Stimulated activated CD8-positive, alpha-beta memory T cell treated with anti-CD3 and anti-CD28 coated beads, Interleukin-4, amount 100 ng/mL, for 48 hours (primary cell): ENCODE measurements at places on chromosomes 1 and 21.
A peak's percentile ranks its signal among the peaks of the same experiment; 100 is the strongest.

DNA sequence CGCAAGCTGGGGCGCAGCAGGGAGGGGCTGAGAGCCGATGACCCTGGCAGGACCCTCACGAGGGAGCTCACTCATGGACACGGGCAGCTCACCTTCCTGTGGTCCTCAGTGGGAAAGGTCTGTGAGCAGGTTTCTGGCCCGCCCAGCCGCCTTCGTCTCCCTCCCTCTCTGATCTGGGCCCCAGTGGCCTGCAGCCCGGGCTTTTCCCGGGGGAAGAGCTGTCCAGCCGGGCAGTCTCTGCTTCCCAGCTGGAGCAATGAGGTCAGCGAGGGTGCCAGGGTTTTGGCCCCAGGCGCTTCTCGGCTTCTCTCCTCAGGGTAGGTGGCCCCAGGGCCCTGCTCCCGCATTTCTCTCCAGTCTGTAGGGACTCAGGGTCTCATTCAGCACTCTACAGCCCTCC is 22.2 kb upstream of the ARHGEF16 start:
- DNase-seq: no peak

GRCh38 chr1:241799416-241799815 is 48.6 kb upstream of the EXO1 start:
- no peak for DNase-seq

DNA sequence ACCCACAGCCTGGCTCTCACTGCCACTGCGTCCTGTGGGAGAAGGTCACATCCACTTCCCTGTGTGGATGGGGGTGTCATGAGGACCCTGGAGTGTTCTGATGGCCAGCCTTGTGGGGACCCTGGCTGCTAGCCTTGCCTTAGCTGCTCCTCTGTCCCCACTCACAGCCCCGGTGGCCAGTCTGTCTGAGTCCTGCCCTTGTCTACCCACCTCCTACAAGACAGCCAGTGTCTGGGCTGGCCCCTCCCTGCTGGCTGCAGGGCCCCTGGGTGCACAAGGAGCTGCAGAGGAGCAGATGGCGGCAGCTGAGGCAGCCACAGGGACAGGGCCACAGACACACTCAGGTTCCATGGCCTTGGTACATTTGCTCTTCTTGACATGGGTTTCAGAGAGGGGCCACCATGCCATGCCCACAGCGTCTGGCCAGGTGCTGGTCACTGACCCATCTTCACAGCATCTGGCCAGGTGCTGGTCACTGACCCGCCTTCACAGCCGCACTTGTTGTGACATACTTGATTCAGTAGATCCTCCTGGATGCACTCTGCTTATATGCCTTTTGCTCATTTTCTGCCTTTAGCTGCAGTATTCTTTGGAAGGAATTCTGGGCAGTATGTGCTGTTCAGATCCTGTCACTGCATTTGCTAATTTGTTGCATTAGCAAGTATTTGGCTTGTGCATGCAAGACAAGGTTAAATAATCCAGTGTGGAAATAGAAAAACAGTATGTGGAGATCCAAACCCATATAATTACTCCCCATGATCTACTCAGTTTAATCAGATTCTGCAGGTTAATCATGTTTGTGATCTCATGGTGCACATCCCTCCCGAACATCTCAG is 157.8 kb downstream of the PCBP3 start:
- no peak for DNase-seq

DNA sequence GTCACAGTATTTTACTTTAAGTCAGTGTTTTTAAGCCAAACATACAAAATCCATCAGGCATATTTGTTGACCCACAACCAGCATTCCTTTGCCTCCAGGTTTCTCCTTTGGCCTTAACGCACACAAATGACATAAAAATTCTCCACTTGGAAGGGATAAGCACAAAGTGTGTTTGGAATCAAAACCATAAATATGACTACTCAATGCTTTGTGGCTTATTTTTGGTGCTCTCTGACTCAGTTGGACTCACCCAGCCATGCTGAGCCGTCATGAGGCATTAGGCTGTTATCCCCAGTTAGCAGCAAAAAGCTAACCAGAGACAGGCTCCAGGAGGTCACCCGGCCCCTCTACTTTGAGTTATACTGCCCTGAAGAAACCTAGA is 948 bp downstream of the PRUNE1 start:
- no peak for DNase-seq

GRCh38 chr1:163863731-163864130 is 542.0 kb downstream of the NUF2 start:
- no peak for DNase-seq

GRCh38 chr1:87296206-87296605 is 32.5 kb upstream of the LMO4 start:
- no peak for DNase-seq

DNA sequence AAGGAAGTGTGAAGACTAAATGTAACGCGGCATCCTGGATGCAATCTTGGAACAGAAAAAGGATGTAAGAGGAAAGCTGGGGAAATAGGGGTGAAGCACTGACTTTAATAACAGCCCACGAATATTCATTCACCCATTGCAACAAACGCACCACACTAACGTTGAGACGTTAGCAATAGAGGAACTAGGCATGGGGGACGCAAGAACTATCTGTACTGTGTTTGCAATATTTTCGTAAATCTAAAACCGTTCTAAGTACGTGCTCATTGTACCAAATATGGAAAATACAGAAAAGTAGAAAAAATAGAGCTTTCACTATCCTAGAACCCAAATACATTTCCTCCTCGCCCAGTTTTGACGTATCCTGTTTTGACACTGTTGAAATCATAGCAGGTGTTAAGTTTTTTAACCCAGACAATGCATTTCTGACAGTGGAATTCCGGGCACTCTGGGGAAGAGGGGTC is 3.9 kb downstream of the LAPTM5 start:
- no peak for DNase-seq

DNA sequence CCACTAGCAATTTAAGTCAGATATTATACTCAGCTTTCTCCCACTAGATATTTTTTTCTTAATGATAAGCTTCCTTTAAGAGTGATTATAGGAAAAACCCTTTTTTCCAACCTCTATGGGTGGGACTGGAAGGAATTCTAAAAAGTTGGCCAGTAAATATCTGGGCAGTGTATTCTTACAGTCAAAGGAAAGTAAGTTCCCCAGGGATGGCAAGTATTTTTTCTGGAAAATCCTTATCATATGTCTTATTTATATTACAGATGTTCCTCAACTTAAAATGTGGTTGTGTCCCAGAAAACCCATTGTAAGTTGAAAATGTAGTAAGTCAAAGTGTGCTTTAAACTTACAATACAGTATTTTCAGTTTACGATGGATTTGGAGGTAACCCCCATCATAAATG is 29.2 kb downstream of the CMPK1 start:
- DNase-seq: no peak

- no peak for DNase-seq
Observed at GRCh38 chr1:45979778-45980176, 152.7 kb downstream of the PIK3R3 start.

DNA sequence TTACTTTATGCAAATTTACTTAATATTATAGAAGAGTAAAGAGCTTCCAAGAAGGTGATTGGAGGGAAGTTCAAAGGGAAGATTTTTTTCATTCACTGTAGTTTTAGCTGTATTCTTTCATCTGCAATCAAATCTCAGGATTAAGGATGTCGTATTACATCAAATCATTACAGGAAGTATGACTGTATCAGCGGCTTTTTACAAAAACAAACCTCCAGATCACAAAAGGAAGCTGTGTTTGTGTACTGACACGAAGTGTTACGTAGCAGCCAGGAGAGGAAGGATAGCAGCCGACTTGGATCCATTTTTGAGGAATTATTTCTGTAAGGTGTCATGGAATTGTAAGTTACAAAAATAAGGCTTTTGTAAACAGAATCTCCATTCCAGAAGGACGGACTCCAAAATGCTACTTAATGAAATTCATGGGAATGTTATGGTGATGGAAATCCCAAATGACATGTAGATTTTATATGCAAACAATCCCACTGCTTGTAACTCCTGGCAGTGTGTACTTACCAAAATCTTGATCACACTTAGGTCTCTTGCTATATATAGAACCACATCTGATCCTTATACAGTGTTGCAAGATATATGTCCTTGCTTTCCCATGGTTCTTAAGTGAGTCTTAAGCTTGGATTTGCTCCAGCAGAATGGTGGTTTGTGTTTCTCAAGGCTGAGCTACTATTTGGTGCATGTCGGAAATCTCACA is 49.8 kb downstream of the KCNJ15 start:
- DNase-seq: no peak

- no peak for DNase-seq
Observed at GRCh38 chr1:11316701-11317100, 43.7 kb downstream of the UBIAD1 start.

DNA sequence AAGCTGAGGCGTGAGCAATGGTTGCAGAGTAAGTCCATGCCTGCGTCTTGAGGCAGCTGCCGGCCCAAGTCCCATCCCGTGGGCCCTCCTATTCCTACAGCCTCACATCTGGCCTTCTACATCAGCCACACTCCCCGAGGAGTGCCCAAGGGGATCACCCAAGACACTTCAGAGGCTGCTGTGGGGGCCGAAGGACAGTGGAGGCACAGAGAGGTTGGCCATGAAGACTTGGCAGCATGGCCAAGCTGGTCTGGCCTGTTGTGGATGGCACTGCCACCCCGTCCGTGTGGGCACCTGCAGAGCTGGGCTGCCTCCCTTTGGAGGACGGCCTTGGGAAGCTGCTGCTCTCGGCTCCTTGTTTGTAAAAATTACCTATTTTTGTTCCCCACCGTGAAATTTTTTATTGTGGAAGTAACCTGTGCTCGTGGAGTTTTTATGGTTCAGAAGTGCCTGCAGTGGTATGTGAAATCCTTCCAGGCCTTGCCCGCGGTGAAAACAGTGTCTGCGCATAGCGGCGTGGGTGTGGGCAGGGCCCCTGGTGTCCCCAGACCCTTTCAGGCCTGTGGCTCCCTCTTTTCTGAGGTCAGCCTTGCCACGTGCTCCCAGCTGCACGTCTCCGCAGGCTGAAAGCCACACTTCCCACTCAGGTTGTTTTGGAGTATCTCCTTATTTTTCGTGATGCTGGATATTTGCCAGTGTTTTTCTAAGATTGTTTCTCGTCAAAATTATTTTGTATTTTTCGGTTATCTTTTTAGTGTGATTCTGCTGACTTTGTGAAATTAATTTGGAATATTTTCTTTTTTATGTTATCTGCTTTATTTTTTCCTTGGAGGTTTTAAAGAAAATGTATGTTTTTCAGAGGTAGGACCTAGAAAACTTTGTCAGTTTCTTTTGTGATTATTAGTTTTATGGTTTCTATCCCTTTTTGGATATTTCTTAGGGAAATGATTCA is 20.6 kb downstream of the SLX9 start:
- no peak for DNase-seq

- DNase-seq: no peak
Observed at GRCh38 chr21:30257773-30258172, 25.0 kb downstream of the KRTAP24-1 start.

DNA sequence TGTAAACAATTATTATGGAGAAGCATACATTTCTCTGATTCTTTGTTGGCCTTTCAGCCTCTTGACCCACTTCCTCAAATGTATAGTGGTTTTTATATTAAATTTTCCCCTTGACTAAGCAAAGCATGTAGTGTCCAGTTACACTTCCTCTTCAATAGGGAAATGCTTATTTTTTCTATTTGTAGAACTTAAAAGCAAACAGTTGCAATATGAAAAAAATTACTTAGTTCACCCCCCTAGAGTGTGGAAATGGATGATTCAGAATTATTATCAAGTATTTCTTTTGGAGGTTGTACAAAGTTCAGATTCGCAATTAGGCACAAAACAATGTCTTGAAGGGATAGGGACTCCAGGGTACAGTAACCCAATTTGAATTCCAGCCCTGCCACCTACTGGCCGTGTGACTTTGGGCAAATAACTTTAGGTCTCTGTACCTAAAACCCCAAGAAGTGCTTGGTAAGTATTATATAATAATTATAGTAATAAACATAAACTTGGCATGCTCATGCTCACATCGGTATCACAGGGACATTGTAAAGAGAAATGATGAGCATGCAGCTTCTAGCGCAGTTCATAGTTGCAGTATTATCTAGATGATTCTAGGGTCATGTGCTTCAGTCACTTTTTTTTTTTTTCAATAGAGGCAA is 28.6 kb upstream of the IFNGR2 start:
- peak; percentile 68 for DNase-seq

DNA sequence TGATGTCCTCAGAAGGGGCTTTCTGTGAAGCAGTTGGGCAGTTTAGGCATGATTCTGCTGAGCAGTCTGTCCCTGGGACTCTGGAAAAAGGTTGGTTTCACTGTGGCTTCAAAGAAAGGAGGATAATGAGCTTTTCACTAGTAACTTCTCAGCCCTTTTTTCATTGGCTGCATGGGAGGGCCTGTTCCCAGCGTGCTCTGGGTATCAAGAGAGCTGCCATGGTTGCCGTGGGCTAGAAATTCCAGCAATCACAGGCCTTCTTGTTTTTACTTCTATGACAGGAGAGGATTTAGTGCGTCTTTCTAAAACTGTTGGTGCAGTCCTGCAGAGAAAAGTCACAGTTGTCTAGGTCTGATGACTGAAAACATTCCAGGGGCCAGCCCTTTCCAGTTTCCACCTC is 7.2 kb downstream of the SZRD1 start:
- no peak for DNase-seq

DNA sequence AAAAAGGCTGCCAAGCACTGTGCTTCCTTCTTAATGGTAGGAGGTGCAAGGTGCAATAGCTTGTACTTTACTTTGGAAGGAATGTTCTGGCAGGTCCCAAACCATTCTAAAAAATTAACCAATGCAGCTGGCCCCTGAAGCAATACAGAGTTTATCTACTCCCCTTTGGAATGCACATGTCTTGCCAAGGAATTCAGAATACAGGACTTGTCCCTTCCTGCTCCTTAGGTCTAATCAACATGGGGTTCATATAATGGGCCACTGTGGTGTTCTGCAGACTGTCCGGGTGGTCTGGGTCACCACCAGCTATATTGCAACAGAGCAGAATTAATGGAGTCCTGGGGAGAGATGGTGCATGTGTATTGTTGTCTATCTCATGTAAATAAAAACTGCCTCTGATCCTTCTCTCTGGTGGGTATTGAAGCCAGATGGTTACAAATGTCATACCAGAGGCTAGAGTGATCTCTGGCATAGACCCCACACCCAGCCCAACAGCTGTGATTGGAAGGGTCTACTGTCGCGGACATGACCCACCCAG is 112.8 kb downstream of the RIPK4 start:
- no peak for DNase-seq
